ENCODE measurements at places on chromosomes 1 and 21.

DNA sequence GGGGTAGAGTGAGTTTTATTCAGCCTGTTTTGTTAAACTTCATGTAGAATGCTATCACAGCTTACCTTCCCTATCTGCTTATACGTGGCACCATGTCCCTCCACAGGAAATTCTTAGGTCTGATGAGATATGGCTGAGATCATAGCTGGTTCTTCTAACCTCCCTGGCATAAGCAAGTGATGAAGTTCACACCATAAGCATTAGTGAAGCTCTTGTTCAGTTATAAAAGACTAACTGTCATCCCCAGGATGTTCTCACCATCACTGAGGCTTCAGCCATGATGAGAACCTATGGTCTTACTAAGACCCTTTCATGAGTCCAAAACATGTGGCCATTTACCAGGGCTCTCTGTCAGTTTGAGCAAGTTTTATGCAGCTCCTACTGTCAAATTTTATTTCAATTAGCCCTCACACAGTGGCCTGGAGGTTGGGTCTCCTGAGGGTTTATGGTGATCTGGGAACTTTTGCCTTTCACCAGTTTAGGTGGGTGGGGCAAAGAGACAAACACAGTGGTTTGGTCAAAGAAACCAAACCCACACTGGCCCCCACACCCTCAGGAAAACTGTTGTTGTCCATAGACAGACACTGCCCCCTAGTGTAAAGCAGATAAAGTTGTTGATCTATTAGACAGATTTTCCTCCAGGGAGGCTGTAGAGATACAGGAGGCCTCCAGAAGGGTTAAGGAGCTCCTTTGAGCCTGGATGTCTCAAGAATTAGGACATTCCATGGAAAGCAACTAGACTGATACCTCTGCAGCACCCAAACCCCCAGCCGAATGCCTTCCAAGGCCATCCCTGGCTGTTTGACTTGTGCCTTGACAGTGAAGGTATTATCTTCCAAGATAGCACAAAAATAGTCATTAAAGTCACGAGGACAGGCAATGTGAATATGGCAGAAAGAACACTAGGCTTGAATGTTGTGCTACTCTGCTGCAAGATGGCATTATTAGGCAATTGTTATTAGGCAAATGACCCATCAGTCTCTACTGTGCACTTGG, 5.0 kb downstream of the SLC22A15 start:
- DNase-seq, result peak; percentile 12

DNA sequence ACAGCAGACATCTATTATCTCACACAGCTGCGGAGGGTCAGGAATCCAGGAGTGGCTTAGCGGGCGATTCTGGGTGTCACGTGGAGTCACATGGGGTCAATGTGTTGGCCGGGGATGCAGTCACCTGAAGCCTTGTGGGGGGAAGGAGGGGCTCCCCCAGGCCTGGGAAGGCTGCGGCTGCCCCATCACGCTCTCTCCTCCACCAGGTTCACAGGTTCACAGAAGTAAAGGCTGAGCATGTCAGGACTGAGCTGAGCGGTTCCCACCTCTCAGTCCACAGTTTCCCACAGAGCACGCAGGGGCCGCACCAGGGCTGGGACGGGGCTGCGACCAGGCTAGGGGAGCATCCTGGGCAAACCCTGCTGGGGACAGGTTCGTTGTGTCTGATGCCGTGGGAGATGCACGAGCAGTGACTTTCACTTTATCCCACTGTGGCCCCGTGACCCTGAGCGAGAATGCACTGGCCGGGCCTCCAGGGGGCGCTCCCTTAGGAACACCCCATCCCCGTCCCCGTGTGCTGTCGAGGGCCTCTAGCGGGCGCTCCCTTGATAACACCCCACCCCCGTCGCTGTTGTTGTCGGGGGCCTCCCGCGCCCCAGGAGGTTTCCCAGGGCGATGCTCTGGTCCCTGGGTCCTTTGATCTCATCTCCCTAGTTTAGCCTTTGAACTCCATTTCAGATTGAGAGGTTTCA, 73.2 kb upstream of the TRAPPC10 start:
- DNase-seq, result peak; percentile 87

DNA sequence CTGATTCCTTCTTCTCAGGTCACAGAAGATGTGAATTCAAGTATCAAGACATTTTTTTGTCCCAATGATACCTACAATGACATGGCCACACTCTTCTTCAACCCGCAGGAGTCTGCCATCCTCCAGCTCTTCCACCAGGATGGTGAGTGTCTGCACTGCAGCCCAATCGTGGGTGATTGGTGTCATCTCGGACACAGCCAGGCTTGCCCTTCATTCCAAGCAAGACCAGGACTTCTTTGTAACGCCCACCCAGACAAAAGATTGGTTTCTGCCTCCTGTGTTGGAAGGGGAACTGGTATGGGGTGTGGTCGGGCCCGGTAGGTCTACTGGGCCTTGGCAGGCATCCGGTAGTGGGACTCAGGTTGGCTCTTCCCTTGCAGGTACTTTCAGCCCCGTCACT, 14.1 kb downstream of the NPPA start:
- DNase-seq, result no peak

DNA sequence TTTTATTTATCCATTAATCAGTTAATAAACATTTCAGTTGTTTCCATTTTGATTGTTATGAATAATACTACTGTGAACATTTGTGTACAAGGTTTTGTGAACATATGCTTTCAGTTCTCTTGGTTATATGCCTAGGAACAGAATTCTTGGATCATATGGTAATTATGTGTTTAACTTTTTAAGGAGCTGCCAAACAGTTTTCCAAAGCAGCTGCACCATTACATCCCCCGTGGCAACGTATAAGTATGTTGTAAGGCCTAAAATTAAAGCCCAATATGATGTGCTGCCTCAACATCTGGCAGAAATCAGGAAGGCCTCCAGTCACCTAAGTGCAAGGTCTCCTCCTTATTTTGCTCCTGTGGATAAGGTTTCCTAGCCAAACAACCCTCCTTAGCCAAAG, 235.6 kb upstream of the CACYBP start:
- no peak for DNase-seq

- DNase-seq, result no peak
These were observed 8.0 kb upstream of the GUCA2A start for GRCh38 chr1:42172381-42173133.

Data from stimulated activated CD4-positive, alpha-beta T cell treated with anti-CD3 and anti-CD28 coated beads, Interleukin-12 subunit alpha, Interleukin-12 subunit beta, amount 100 ng/mL, for 48 hours (primary cell).